ENCODE measurements at places on chromosomes 1 and 21.

DNA sequence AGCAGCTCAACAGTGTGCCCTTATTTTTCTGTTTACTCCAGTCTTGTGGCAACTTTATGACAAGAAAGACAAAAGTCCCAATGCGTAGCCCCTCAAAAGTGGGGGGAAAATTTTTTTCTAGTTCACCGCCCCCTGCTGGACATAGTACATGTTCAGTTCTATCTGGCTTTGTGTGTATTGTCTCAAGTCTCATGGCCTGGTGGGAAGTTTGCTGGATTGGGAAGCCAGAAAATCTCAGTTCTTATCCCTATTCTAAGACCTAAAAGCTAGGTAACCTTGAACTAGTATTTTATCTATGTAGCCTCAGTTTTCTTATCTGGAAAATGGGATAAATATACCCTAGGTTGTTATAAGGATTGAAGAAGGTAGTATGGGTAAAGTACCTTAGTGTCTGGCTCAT lies 55.8 kb upstream of the LDLRAP1 start:
- DNase-seq: peak; percentile 25

DNA sequence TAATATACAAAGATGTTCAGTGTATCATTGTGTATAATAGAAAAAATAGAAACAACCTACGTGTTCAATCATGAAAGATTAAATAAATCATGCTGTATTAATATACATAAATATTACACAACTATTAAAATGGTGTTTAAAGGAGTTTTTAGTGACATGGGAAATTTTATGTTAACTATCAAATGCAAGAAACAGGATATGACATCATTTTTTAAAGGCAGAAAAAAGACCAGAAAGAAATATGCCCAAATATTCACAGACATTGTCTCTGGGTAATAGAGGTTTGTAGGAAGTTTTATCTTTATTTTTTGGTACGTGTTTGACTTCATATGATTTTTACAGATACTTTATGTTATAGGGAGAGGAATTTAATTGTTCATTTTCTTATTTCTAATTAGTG lies 34.0 kb downstream of the NPHS2 start:
- no peak for DNase-seq

DNA sequence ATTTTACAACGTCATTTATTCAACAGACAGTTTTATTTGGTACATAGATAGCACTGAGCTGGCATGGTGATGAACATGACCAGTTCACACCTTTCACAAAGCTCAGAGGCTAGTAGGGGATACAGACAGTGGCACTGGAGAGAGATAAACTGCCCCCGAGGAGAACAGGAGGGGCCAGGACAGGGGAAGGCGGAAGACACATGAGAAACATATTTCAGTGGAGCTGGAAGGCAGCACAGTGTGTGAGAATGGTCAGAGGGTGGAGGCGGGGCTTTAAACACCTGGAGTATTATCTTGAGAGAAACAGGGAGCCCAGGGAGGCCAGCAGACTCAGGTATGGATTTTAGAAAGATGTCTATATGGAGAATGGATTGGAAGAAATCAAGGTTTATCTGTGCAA lies 49.5 kb downstream of the CHML start:
- no peak for DNase-seq

DNA sequence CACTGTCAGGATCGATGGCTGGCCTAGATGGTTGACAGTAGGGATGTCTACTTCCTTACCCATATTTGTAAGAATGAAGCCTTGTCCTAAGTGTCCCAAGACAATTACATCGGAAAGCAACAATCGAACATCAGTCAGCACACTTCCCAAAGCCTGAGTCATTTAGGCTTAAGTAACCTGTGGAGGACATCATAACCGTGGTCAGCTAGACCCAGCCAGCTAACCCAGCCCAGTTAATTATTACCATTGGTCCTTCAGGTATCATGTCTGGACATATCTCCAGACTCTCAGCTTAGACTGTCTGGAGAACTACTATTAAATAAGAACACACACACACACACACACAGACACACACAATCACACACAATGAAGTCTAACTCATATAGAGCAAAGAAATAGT lies 264.7 kb downstream of the TRABD2B start:
- DNase-seq: no peak

GRCh38 chr1:202282596-202283283 lies 59.0 kb downstream of the UBE2T start:
- no peak for DNase-seq

GRCh38 chr1:31955917-31956736 lies 18.0 kb upstream of the PTP4A2 start:
- DNase-seq: peak; percentile 78

DNA sequence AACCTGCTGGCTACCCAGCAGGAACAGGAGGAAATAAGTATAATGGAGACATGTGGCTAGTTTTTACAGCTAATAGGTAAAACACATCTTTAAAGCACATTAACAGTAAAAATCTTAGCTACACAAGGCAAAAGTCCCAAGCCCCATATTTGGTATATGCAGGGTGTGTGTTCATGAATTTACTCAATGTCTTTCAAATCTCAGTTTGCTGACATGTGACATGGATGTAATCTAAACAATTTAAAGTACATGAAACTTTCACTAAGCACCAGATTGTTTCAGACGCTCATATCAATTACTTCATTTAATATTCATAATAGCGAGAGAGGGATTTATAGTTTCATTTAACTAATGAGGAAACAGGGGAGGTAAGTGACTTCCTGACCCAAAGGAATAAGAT lies 3.9 kb downstream of the TACSTD2 start:
- no peak for DNase-seq

DNA sequence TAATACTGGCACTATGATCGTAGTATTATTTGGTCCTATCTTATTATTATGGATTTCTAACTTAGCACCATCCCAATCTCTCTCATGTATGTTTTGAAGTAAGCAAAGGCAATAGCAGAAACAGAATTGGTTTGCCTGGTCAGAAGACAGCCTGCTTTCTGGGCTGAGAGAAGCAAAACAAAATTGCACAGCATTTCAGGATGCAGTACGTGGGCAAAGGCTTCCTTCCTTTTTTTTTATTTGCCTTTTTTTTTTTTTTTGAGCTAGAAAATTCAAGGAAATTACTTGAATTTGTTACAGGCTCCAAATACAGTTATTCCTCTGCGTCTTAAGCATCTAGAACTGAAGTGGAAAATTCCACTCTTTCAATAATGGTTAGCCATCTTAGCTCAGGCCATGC lies 8.8 kb downstream of the CDA start:
- DNase-seq: no peak

DNA sequence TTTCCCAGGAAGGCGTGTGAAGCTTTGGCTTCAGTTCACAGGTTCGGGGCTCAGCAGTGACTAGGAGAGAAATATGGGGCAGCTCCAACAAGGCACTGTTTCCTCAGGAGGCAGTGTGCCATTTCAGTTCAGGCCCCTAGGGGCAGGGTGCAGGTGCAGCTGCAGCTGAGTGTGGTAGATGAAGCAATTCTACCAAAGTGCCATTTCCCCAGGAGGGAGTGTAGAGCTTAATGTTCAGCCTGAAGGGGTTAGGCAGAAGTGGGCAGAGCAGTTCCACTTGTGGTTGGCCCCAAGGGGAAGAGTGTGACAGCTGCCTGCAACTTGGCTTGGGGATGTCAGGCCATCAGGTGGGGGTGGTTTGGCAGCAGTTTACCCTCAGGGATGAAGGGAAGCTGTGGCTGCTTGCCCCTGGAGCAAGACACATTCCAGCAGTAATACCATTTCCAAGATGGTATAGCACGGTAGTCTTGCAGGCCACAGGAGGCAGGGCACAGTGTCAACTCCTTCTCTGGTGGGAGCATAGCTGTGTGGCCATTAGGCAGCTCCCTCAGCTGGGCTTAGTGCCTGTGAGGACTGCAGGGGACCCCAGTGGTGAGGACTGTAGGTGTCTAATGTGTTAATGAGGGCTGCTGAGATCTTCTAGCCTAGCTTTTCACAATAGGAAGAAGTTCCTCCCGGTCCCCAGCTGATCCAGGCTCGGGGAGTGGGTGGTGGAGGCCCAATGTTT lies 34.7 kb downstream of the RGSL1 start:
- no peak for DNase-seq

- DNase-seq: no peak
These were observed 35.9 kb downstream of the SLC19A1 start for GRCh38 chr21:45506241-45506817.

GRCh38 chr1:209840611-209841010 lies 12.8 kb downstream of the UTP25 start:
- no peak for DNase-seq

DNA sequence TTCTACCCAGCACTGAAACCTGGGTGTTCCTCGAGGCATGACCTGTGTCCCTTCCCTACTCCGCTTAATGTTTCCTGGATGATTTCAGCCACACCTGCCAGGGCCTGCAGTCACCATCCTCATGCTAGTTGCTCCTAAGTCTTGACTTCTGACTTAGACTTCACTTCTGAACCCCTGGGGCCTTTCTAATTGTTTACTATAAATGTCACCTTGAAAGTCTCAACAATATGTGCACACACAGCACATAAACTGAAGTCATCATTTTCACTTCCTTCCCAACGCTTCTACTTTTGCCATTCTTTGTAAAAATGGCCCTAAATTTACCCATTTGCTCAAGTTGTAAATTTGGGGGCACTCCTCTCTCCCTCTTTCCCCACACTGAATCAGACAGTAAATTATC lies 141.1 kb downstream of the DYRK1A start:
- DNase-seq: no peak

DNA sequence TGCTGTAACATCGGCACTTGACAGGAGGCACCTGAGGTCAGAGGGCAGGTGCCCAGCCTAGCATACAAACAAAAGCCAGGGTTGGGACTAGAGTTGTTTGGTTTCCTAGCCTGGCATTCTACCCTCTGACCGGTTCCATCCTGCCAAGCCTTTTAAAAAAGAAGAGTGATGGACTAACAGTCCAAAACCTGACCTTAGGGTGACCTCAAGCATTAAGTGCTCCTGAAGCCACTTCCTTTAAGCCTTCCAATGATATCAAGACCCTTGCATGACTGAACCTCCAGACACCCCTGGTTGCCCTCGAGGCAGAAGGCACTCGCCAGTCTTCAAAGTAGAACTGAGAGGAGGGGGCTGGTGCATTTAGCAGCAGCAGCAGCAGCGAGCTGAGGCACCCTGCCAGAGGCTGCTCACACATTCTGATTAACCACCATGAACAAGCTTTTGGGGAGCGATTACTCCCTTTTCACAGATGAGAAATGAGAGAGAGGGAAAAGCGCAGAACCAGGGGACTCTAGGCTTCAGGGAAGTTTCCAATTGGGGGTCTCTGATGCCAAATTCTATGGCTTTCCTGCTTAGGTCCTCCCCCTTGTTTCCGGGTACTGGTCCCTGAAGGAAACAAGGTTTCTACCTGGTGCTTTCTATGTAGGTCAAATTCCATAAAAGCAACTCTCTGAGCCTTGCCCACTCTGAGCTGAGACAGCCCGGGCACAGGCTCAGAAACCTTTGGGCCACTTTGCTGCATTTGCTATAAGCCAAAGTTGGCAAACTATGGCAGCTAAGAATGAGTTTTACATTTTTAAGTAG lies 9.2 kb downstream of the SLC2A1 start:
- DNase-seq: no peak

GRCh38 chr1:218823291-218823900 lies 350.3 kb upstream of the LYPLAL1 start:
- no peak for DNase-seq

DNA sequence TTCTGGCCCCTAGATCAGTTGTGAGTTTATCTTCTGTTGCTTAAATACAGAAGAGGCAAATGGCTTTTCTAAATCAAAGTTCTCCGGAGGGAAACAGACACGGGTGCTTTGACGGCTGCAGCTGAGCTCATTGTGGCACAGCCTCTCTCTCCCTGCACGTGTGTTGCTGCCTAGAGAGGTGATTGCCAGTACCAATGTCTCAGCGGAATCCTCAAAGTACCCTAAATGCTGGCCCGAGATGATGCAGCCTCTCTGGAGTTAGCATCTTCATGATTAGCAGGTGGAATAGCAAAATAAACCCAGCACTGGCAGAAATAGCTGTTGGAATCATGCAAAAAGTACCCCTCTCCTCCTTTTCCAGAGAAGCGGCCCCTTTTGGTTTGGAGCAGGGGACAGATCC lies 192.2 kb downstream of the PRDM2 start:
- DNase-seq: no peak

GRCh38 chr1:19073311-19074186 lies 117.1 kb upstream of the IFFO2 start:
- DNase-seq: no peak

DNA sequence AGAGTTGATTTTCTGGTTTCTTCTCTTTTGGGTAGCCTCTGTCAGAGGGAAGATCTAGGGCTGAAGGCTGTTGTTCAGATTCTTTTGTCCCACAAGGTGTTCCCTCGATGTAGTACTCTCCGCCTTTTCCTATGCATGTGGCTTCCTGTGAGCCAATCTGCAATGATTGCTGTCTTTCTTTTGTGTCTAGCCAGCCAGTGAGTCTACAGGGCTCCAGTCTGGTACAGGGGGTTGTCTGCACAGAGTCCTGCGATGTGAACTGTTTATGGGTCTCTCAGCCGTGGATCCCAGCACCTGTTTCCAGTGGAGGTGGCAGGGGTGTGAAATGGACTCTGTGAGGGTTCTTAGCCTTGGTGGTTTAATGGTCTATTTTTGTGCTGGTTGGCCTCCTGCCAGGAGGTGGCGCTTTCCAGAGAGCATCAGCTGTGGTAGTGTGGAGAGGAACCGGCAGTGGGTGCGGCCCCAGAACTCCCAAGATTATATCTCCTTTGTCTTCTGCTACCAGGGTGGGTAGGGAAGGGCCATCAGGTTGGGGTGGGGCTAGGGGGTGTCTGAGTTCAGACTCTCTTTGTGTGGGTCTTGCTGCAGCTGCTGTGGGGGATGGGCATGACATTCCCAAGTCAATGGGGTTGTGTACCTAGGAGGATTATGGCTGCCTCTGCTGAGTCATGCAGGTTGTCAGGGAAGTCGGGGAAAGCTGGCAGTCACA lies 81.3 kb upstream of the C21orf91 start:
- DNase-seq: no peak

GRCh38 chr1:119385650-119386049 lies 17.1 kb downstream of the HAO2 start:
- no peak for DNase-seq

GRCh38 chr1:161273402-161273801 lies 14.9 kb downstream of the PCP4L1 start:
- no peak for DNase-seq
